ENCODE measurements at places on chromosomes 2 and 18. TPM values are rescaled to one million over a fixed set of nuclear protein-coding genes. Genes with fewer than 3 reads are reported as not detected.
A peak's percentile ranks its signal among the peaks of the same experiment; 100 is the strongest.

- H3K36me3 ChIP-seq: peaks cover 7% of the 10 kb centered on the region
- peaks cover 4% of the 10 kb centered on the region for H3K27me3 ChIP-seq
- H3K4me1 ChIP-seq: peaks cover 9% of the 10 kb centered on the region
Measured at GRCh38 chr2:216951171-216951570, 91.3 kb upstream of the TNP1 start.

Gene TCF4
- total RNA-seq: 73.5 TPM

DNA sequence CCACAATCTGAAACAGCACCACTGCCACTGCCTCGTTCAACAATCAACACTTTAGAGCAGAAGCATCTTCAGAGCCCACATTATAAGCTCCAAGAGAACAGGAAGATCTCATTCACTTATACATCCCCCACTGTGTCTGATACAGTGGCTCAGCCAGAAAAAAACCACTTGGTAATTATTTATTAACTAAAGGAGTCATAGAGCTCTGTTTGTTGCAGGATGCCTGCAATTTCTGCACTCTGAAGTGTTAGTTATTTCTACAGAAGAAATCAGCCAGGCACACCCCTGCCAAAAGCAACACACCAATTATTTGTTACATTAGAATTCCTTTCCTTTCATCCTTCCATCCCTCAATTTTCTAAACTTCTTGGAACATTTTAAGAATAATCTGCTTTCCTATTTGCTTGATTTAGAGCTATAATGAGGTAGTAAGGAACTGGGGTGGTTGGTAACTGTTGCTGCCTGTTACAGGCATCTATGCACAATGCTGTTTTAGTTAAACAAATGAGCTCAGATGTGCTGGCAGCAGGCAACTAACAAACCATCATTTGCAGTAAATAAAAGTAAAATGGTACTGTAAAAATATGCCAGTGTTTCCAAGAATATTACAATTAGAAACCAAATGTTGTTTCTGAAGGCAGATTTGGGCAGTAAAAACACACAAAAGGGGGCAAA lies 59.9 kb downstream of the DYM start:
- DNase-seq: no peak
- H3K27ac ChIP-seq: no peak overlapping the region
- peaks cover 2% of the 10 kb centered on the region for H3K36me3 ChIP-seq
- H3K4me1 ChIP-seq: peaks cover 21% of the 10 kb centered on the region

GRCh38 chr2:160308476-160308875 lies 108.4 kb upstream of the ITGB6 start:
- peaks cover 37% of the 10 kb centered on the region for H3K36me3 ChIP-seq
- H3K4me3 ChIP-seq: no peak overlapping the region
- peaks cover 43% of the 10 kb centered on the region for H3K4me1 ChIP-seq
- DNase-seq: no peak

DNA sequence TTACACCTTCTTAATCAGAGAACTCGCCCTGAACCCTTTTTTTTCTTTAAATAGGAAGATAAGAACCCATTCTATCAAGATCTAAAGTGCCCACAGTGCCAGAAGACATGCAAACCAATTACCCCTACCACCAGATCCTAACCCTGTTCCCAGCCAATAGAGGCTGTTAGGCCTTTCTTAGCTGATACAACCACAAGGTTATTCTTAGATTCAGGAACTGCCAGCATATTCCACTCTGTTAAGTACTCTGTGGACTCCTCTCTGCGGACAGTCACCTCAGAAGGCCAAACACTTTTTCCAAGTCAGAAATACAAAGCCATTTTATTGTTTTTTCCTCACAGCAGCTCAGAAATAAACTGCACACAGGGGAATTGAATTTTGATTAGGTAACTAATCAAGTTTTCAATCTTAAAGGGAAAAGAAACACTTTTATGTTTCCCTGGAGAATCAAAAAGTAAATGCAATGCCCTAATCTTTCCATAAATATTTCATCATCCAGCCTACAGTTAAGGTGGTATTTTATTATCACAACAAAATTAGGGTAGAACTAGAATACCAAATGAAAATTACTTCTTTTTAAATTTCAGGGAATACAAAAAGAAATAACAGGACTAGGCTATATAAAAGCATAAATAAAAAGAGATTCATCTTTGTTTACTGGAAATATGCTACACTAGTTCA lies 111.4 kb downstream of the NBAS start:
- no peak overlapping the region for H3K4me3 ChIP-seq
- DNase-seq: no peak
- H3K36me3 ChIP-seq: peaks cover 24% of the 10 kb centered on the region
- H3K27me3 ChIP-seq: no peaks in the 10 kb centered on the region

Gene SERPINB11
- not detected for total RNA-seq

DNA sequence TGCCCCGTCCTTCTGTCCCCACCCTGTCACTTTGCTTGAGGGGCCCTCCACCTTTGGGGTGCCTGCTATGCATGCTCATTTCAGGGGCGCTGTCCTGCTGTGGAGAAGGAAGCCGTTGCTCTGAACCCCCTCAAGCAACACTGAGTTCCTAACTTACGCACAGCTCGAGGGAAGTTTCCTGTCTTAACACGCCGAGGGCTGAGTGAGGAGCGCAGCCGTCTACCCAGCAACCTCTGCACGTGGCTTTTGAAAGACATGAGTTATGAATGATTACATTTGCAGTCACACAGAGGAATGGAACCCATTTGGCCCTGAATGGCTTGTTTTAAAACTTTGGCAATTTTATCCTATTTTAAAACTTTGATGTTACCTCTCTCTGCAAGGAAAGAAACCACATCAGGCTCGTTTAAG lies 14.0 kb downstream of the RAMP1 start:
- H3K36me3 ChIP-seq: no peaks in the 10 kb centered on the region
- peak overlapping the region; percentile 93 for H3K27ac ChIP-seq
- DNase-seq: no peak
- no peaks in the 10 kb centered on the region for H3K27me3 ChIP-seq

GRCh38 chr18:42824178-42824577 lies 291.3 kb downstream of the RIT2 start:
- no peak overlapping the region for H3K4me3 ChIP-seq
- H3K36me3 ChIP-seq: no peaks in the 10 kb centered on the region
- no peaks in the 10 kb centered on the region for H3K27me3 ChIP-seq
- H3K27ac ChIP-seq: no peak overlapping the region

Gene FIGN
- total RNA-seq: 37.7 TPM

GRCh38 chr18:68507781-68508180 lies 207.1 kb downstream of the TMX3 start:
- no peaks in the 10 kb centered on the region for H3K4me1 ChIP-seq
- DNase-seq: no peak
- H3K4me3 ChIP-seq: no peak overlapping the region
- H3K27ac ChIP-seq: no peak overlapping the region
- H3K27me3 ChIP-seq: no peaks in the 10 kb centered on the region

DNA sequence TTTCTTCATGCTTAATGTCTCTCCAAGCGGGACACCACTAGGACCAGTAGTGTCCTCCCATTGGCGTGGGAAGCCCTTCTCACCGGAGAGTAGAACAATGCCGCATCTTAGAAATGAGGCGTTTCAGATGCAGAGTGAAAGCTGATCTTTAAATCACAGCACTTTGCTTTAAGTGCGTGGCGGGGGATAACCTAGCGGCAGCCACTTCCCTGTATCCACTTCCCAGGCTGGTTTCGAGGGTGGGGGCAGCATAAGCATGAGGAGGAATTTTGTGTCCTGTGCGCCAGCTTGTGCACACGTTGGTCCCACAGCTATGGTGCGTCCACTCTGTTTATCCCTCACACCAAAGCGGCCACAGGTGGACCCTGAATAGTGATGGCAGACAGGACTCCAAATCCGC lies 63.1 kb downstream of the MBP start:
- peaks cover 2% of the 10 kb centered on the region for H3K36me3 ChIP-seq
- H3K4me1 ChIP-seq: peaks cover 93% of the 10 kb centered on the region
- no peaks in the 10 kb centered on the region for H3K27me3 ChIP-seq
- peak overlapping the region; percentile 94 for H3K27ac ChIP-seq
- DNase-seq: no peak
- no peak overlapping the region for H3K4me3 ChIP-seq

Gene NYAP2
- total RNA-seq: not detected

GRCh38 chr2:54482715-54483114 lies 26.6 kb downstream of the SPTBN1 start:
- H3K27ac ChIP-seq: peak overlapping the region; percentile 77
- peaks cover 10% of the 10 kb centered on the region for H3K36me3 ChIP-seq
- no peaks in the 10 kb centered on the region for H3K27me3 ChIP-seq
- H3K4me3 ChIP-seq: peak overlapping the region; percentile 39

Gene C2orf15
- total RNA-seq: 0.26 TPM

DNA sequence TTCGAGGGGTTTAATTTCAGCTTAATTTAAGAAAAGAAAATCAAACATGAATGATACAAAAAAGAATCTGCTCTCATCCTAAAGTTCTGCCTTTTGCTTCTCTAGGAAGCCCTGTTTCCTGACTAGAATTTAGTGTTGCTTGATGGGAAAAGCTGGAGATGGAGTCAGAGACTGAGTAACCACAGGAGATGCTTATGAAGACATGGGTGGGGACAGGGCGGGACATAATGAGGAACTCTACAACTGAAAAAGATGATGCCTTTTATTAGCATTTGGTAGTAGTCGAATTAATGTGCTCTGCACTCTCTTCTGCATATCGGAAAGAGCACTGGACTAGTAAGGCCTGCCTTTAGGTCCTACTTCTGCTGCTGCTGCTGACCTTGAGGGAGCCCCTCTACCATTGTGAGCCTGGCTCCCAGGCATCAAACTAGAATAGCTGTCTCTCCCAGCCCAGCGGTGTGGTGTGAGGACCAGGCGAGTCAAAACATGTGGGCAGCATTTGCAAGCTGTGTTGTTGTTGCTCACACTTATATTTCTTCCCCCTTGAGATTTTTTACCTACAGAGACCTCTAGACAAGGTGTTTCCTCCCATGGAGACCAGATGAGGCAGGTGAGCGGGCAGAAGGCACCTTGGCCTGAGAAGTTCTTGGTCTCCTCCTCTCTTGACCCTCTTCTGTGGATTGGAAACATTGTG lies 61.5 kb downstream of the INPP4A start:
- peaks cover 7% of the 10 kb centered on the region for H3K36me3 ChIP-seq
- no peak for DNase-seq
- H3K27me3 ChIP-seq: no peaks in the 10 kb centered on the region
- peaks cover 12% of the 10 kb centered on the region for H3K4me1 ChIP-seq
- no peak overlapping the region for H3K4me3 ChIP-seq

Gene CRYGD
- total RNA-seq: not detected

GRCh38 chr2:173965372-173966025 lies at the start of gene SP3:
TSS of gene SP3 (minus strand) at chr2:173965373. CDS start at chr2:173965171, 202 bp downstream.
- peak within 1 kb of the TSS; percentile 87 for H3K4me3 ChIP-seq
- peaks cover 5% of the 10 kb centered on the region for H3K36me3 ChIP-seq
- peak; percentile 99 for DNase-seq
- peaks cover 35% of the 10 kb centered on the region for H3K4me1 ChIP-seq

Gene ZEB2
- total RNA-seq: 126 TPM

DNA sequence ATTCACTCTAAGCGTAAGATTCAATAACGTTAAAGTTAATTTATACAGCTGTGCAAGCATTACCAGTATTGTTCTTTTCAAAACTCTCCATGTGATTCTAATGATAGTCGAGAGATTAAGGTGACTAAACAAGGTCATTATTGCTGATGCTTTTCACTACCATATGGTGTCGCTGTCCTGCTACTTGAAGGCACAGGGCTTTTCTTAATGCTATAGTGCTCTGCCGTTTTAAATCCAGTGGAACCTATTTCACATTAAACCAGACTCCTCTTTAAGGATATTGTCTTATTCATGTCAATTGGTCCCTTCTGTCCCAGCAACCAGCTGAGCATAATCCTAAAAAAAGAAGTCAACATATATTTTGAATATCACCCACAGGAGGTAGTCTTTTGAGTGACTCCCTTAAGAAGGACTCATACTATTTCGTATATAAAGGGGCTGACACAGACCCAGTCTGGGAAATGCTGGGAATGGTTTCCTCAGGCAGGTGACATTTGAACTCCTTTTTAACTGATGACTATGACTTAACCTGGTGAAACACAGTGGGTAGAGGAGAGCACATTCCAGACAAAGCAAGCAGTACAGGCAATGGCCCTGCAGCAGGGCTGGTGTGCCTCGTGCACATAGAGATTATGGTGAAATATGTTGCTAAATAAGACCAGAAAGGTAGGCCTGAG lies 53.9 kb upstream of the CYTIP start:
- no peaks in the 10 kb centered on the region for H3K4me1 ChIP-seq
- peaks cover 8% of the 10 kb centered on the region for H3K27me3 ChIP-seq
- no peak overlapping the region for H3K4me3 ChIP-seq
- no peak overlapping the region for H3K27ac ChIP-seq

Gene SP140
- 1.0 TPM for total RNA-seq

DNA sequence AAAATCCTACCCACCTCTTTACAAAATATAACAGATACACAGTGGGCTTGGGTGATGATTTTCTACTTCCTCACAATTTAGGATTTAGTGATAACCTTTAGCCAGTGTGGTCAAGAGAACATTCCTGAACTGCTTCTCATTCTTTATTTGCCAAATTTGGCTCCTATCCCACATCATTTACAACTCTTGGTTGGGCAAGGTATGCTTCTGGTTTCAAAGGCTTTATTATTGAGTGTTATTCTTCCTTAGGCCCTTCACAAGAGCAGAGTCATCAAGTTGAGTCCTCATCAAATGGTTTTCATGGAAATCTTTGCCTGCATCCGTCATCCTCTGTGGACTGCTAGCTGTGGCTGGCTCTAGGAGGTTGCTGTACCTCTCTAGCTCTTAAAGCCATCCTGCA lies 472.0 kb upstream of the ETAA1 start:
- H3K4me3 ChIP-seq: no peak overlapping the region
- H3K27ac ChIP-seq: no peak overlapping the region
- H3K4me1 ChIP-seq: no peaks in the 10 kb centered on the region
- no peaks in the 10 kb centered on the region for H3K27me3 ChIP-seq
- no peaks in the 10 kb centered on the region for H3K36me3 ChIP-seq
- DNase-seq: no peak

Gene RBM44
- 0.63 TPM for total RNA-seq

Gene AAMP
- total RNA-seq: 62.9 TPM

GRCh38 chr18:34077599-34077998 lies 147.1 kb downstream of the NOL4 start:
- no peak for DNase-seq
- no peak overlapping the region for H3K4me3 ChIP-seq
- H3K4me1 ChIP-seq: no peaks in the 10 kb centered on the region
- H3K27me3 ChIP-seq: no peaks in the 10 kb centered on the region
- H3K27ac ChIP-seq: no peak overlapping the region

GRCh38 chr2:33153008-33153407 lies 206.3 kb downstream of the LTBP1 start:
- no peak overlapping the region for H3K4me3 ChIP-seq
- H3K27me3 ChIP-seq: no peaks in the 10 kb centered on the region
- H3K4me1 ChIP-seq: peaks cover 35% of the 10 kb centered on the region
- DNase-seq: no peak

DNA sequence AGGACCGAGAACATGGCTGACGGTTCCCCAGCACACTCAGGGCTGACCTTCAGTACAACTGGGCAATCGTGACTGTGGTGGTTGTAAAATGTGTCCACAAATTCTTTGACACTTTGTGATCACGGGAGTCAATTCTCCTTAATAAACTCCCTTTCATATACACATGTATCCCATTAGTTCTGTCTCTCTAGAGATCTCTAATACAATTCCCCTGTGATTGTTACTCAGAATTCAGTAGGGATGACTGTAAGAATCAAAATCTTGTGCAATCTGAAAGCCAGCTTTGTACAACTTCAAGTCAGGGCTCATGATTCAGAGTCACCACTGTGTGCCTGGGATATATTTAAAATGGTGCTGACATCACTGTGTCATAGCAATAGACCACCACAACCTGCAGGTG lies 89.5 kb upstream of the LMAN1 start:
- H3K36me3 ChIP-seq: peaks cover 2% of the 10 kb centered on the region
- no peak for DNase-seq
- H3K27ac ChIP-seq: no peak overlapping the region
- H3K4me3 ChIP-seq: no peak overlapping the region
